ENCODE measurements at places on chromosomes 3 and 15. TPM values are rescaled to one million over a fixed set of nuclear protein-coding genes. Genes with fewer than 3 reads are reported as not detected.

DNA sequence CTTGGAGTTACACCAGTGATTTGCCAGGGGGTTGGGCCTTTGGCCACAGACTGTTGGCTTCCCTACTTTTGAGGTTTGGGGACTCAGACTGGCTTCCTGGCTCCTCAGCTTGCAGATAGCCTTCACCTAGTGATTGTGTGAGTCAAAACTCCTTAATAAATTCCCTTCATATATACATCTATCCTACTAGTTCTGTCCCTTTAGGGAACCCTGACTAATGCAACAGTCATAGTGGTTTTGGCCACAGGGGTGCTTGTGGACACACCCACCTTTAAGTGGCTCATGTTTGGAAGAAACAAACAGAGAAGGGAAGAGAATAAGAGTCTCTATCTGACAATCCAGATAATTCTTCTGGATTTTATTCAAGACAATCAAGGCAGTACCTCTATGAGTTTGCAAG lies 457.7 kb downstream of the EPHA3 start:
- no peak for DNase-seq

- DNase-seq = no peak
These were observed 43.8 kb downstream of the NEK10 start for GRCh38 chr3:27325419-27325818.

DNA sequence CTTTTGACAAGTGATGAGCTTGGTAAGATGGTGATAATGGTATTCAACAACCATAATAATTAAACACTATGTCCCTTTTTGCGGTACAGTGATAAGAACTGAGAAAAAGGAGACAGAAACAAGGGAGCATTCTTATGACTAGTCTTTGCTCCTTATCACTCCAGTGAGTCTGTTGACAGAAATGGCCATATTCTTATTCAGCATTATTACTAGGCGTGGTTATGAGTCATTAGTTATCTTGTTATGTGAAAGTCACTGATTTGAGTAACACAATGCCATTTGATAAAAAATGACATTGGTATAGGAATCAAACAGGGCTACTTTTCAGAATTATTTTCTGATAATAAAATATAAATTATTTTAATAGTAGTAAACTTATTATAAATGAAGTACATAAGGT lies 193.5 kb downstream of the C3orf38 start:
- no peak for DNase-seq

- DNase-seq = no peak
These were observed 47.6 kb upstream of the CD200R1L start for GRCh38 chr3:112894258-112894657.

- no peak for DNase-seq
These were observed 162.2 kb downstream of the RYR3 start for GRCh38 chr15:33473005-33473404.

DNA sequence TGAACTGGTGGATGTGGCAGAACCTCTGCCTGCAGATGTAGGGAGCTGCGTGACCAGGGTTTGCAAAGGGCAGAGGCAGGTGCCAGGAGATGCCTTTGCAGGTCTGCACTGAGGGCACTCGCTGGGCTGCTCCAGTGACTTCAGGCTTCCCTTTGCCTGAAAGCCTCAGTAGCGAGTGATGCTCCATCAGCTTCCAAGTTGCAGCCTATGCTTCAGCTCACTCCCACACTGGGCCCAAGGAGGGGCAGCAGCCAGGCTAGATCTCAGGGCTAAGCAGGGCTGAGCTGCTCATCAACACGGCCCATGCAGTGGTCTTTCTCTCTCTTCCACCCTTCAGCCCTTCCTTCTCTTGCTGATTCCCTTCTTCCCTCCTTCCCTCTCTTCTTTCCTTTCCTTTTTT lies 78.3 kb upstream of the RGMA start:
- no peak for DNase-seq

GRCh38 chr3:46848271-46849044 lies 14.8 kb downstream of the MYL3 start:
- DNase-seq = no peak

- no peak for DNase-seq
These were observed 1015.5 kb downstream of the PLOD2 start for GRCh38 chr3:145145461-145145860.

- no peak for DNase-seq
These were observed 78.9 kb downstream of the IQSEC1 start for GRCh38 chr3:12994357-12994606.

GRCh38 chr3:46908294-46908985 lies 30.9 kb downstream of the PTH1R start:
- no peak for DNase-seq

DNA sequence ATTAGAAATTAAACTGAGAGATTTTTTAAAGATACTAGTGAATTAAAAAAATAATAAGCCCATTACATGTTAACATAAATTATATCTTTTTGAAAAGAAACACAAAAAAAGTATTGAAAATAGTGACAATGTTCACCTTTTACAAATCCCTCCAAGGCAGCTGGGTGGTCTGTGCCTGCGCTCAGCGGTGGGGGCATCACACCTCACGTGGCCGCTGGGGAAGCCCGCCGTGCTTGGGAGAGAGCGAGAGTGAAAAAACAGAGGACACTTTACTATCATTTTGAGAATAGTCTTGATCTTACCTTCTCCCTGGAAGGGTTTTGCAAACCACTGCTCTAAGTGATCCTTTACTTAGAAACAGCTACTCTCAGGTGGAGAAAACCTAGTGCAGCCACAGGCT lies 76.9 kb downstream of the CRTC3 start:
- DNase-seq = no peak

DNA sequence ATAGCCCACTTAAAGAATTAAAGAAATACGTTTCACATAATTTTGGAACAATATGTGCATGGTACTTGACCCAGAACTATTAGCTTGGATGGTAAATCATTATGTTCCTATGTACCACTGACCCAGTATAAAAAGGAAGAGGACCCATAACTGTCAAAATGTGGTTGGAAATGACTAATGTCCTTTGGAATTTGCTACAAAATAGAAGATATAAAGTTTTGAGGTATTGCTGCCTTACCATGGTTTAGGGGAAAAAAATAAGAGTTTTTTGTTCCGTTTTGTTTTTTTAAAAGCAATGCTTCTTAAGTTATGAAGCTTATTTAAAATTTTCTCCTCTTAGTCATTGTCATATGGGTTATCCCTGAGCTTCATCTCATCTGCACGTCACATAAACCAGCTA lies 15.8 kb upstream of the TFDP2 start:
- no peak for DNase-seq

DNA sequence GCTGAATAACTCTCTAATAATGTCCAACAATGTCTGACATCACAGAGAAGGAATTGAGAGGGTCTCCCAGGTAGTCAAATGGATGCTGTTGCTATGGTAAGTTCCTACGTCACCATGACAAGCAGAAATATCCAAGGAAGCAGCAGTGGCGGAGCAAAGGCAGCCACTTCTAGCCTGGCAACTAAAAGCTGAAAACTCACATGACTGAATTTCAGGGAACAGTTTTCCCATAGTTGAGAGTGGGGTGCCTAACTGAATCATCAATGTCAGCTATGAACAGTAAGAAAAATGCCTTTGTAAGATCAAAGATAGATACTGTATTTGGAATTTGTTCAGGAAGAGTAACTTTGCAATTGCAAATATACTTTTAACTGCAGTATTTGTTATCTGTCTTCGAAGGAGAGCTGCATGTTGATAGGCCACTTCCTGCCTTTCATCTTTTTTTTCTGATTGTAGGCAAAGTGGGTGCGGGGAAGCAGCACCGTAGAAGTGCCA lies 161.7 kb downstream of the BBX start:
- DNase-seq = no peak

GRCh38 chr3:49792371-49793150 lies 6.2 kb upstream of the IP6K1 start:
- DNase-seq = no peak

- no peak for DNase-seq
These were observed 11.9 kb downstream of the CX3CR1 start for GRCh38 chr3:39267631-39268548.

- no peak for DNase-seq
These were observed 480.5 kb downstream of the OTOL1 start for GRCh38 chr3:161977063-161977462.

DNA sequence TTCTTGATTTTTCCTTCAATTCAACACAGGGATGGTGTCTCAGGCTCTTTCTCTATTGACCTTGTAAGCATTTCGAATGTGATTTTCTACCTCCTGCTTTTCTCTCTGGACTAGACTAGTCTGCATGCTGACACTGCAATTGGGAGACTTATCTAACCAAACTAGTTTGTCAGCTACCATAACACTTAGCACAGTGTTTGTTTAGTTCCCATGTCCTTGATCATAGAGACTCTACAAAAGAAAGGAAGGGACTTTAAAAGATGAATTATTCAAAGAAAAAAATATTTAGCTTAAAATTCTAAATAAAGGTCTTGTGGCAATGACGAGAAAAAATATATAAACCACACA lies 407.0 kb downstream of the ERC2 start:
- no peak for DNase-seq

DNA sequence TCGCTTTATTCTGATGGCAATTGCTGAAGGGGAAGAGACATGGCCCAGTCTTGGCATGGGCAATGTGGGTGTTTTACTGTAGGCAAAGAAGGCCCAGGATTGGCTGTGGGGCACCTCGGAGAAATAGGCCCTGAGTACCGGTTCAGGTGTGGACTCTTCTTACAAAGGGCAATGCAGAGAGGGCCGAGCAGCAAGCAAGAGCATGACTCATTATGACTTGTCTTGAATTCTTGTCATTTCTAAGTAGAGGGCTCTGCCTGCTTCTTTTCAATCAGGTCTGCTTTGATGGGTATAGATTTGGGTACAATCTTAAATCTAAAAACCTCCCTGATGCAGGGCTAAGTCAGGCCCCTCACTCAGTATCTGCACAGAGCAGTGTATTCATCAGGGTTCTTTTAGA lies 14.8 kb upstream of the BUB1B start:
- DNase-seq = no peak

GRCh38 chr3:189690237-189690636 lies 59.0 kb downstream of the TP63 start:
- DNase-seq = no peak

- peak; percentile 37 for DNase-seq
These were observed 166.4 kb downstream of the CADPS start for GRCh38 chr3:62708638-62709373.

DNA sequence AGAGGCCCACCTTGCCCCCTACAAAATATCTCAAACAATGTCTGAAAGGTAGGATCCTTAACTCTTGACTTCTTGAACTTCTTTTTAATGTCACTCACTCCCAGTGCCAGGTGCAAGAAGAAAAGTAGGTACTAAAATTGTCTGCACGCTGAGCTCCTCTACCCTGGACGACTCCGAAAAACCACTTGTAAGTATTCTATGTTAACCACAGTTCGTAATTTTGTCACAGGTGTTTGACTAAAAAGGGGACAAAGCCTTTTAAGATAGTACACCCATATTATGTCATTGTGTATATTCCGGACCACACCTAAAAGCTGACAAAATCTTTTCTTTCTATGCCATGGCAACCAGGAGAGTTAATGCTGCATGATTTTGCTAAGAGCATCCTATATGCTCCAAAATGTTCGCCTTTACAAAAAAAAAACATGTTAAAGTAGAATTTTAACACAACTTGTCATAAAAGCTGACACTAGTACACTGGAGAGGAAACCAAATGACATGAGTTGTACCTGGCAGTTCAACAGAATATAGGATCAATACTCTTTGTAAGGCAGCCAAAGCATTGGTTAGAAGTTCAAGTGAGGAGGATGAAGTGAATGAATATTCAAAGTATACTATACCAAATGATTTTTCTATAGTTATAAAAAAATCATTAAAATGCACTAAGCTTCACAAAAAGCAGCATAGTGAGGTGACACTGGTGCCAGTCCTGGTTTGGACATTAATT lies 210.5 kb downstream of the FOXP1 start:
- no peak for DNase-seq

DNA sequence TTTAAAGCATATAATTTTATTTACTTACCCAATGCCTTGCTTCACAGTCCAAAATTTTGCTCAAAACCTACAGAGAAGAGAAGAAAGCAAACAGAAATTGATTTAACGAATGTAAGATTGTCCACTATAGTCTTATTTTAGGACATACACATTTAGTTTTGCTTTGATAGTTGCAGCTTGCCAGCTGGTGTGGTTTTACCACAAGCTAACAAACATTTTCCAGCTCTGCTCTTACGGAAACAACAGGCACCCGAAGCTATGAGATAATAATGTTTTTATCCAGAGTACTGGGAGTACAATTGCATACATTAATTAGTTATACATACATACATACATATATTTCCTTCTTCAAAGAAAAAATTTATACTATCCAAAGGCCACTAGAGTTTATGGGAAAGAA lies 10.4 kb downstream of the BCL6 start:
- DNase-seq = no peak

DNA sequence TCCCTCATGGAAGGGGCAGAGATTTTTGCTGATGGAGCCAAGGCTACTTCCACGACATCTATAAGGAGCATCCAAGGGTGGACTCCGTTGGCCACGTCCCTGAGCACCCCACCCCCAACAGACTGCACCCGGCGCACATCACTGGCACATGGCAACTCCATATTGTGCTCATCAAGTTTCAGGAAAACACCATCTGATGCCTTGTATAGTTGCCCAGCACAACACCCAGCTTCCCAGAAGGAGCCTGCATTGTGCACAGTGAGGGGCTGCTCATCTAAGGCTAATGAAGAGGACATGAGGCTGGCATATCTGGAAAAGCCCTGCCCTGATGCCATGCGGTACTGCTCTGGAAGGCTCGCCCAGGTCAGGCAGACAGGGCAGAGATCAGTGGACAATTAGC lies 15.0 kb upstream of the CACNA2D2 start:
- DNase-seq = no peak

- DNase-seq = no peak
These were observed 45.3 kb downstream of the TPRA1 start for GRCh38 chr3:127545216-127545615.

DNA sequence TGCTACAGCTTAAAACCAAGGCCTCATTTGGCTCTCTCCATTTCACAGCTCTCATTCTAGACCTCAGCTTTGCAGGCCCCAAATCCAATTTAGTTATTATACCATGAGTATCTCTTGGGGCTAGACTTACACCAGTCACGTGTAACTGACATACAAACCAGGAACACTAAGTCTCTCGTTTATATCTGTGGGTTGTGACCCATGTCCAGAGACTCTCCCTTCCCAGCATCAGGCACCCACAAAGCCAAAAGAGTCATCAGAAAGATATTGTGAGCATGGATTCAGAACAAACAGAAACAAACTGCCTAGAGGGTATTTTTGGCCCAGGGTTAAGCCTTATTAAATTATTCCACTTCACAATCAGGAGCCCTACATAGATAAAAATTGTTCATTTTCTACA lies 5.6 kb upstream of the CCDC13 start:
- DNase-seq = no peak

DNA sequence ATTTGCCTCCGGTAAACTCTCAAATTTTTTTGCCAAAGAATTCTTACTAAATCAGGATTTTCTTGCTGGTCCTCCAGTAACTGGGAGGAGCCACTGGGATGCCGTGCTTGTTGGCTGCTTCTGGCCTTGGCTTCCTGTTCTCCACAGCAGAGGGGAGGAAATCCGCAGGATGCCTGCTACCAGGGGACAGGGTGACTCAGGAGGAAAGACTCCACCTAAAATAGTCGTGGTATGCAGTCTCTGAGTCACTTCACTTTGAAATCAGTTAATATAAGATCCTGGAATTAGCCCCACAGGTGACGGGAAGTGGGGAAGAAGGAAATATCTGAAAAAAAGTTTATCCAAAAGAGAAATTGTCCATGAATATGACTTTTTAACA lies 6.5 kb upstream of the TM4SF18 start:
- DNase-seq = peak; percentile 25

Gene OSBPL10
- 13.5 TPM for polyA plus RNA-seq

Gene ZXDC
- not detected for polyA plus RNA-seq

Gene CPB1
- polyA plus RNA-seq = 1.3 TPM

Gene UPK1B
- polyA plus RNA-seq = 0.52 TPM

Gene MST1R
- polyA plus RNA-seq = 1.2 TPM

Gene TMEM212
- 0.16 TPM for polyA plus RNA-seq

Gene GOLGA8S
- 0.45 TPM for polyA plus RNA-seq

Gene FETUB
- not detected for polyA plus RNA-seq
